ENCODE measurements at places on chromosomes 1 and 21. TPM values are rescaled to one million over a fixed set of nuclear protein-coding genes. Genes with fewer than 3 reads are reported as not detected.

DENND1B gene
- polyA plus RNA-seq = 13.2 TPM

SMPDL3B gene
- polyA plus RNA-seq = 12.8 TPM

BRDT gene
- polyA plus RNA-seq = not detected

SPAG17 gene
- 15.2 TPM for polyA plus RNA-seq

OLFM3 gene
- polyA plus RNA-seq = 24.7 TPM

CLEC20A gene
- polyA plus RNA-seq = 0.30 TPM

BMP8B gene
- 2.0 TPM for polyA plus RNA-seq

FCAMR gene
- 7.7 TPM for polyA plus RNA-seq

TENT5C gene
- 2.9 TPM for polyA plus RNA-seq

IL23R gene
- polyA plus RNA-seq = 0.10 TPM

TAS1R1 gene
- not detected for polyA plus RNA-seq

U2AF1 gene
- 71.1 TPM for polyA plus RNA-seq

OR2T11 gene
- polyA plus RNA-seq = not detected

ABCB10 gene
- 21.9 TPM for polyA plus RNA-seq

UBIAD1 gene
- polyA plus RNA-seq = 16.4 TPM

NOL9 gene
- 28.3 TPM for polyA plus RNA-seq

DPT gene
- polyA plus RNA-seq = not detected

SH2D2A gene
- 0.52 TPM for polyA plus RNA-seq

- no peak for DNase-seq
These were observed 540 bp downstream of the ARHGEF2 start for GRCh38 chr1:155977690-155978324.

GRCh38 chr1:225544263-225544662 lies 108.7 kb downstream of the ENAH start:
- DNase-seq = no peak

DNA sequence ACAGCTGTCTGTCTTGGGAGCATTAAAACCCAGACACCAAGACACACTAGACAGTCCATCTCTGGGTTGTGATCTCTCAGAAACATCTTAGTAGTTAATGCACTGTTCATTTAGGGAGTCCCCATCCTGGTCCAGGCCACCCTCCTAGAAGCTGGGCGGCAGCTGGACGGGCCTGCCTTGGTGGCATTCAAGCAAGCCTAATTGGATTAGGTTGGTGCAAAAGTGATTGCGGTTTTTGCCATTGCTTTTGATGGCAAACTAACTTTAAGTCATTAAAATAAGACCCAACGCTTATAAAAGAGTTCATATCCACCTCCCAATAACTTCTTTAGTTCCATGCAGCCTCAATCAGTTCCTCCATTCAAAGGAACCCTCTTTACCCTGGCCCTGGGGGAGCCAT lies 21.7 kb downstream of the ATP5PO start:
- no peak for DNase-seq

DNA sequence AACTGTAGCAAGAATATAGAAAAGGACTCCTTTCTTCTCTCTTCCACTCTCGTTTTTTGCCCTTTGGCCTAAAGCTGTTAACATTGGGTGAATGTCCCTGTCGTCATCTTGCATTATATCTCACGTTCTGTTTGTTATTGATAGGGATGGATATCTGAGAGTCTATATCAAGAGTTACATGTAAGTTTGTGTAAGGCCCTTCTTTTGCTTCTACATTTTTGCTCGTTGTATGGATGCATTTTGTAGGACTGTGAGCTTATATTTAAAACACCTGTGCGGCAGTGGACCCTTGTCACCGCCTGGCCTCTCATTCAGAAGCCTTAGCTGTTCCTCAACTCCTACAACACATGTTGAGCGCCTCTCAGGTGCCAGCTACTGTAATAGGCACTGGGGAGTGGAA lies 211.9 kb downstream of the DISC1 start:
- DNase-seq = no peak

DNA sequence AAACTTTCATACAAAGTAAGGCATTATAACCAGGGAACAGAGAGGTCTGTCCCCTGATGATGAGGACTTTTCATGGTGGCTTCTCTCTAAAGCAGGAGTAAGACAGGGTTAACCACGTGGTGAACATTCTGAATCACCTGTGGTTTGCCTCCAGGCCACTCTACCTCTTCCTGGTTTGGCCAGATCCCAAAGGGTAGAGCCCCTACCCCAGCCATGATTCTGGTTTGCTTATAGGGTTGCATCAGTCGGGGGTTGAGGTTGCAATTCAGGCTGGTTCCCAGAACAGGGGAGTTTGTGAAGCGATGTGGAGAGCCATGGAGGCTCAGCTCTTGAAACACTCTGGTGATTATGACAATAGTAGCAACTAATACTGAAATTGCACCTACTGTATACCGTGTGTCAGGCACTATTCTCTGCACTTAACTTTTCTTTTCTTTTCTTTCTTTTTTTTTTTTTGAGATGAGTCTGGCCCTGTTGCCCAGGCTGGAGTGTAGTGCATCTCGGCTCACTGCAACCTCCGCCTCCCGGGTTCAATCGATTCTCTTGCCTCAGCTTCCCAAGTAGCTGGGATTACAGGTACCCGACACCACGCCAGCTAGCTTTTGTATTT lies 8.3 kb downstream of the CNR2 start:
- no peak for DNase-seq

DNA sequence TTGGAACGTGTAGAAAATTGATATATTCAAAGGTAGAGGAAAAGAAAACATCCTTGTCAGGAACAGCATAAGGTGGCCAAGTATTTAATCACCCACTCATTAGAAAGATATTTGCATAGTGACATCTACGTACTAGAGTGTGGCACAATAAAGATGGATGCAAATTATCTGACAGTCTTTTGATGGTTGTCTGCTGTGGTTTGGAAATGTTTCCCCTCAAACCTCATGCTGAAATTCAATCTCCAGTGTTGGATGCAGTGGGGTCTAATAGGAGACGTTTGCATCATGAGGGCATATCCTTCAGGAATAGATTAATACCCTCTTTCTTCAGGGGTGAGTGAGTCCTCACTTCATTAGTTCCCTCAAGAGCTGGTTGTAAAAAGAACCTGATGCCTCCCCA lies 34.1 kb upstream of the RUNX1 start:
- no peak for DNase-seq

- DNase-seq = peak; percentile 88
These were observed 42.2 kb upstream of the WNT4 start for GRCh38 chr1:22184892-22185612.

DNA sequence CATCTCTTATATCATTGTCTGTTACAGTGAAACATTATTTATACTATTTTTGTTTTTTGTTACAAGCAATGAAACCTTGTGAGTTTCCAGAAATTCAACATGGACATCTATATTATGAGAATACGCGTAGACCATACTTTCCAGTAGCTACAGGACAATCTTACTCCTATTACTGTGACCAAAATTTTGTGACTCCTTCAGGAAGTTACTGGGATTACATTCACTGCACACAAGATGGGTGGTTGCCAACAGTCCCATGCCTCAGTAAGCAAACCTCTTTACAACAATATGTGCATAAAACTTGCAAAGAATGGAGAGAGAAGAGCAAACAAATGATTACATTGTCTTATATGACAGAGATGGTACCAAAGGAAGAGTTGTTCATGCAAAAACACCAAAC lies 22.4 kb downstream of the CFHR4 start:
- no peak for DNase-seq

DNA sequence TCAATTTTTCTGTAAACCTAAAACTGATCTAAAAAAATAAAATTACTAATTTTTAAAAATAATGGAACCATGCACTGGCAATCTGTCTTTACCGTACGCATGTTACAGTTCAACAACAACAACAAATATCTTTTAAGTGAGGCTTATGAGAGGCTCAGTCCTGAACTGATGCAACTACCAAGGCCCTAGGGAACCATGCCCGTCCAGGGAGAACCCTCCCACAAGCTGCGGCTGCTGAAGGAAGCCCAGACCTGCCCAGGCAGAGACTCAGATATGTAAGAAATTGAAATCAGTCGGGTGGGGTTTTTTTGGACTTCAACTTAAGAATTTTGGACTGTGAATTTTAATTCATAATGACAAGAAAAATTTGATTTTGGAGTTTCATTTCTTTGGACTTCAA lies 91.1 kb downstream of the NPHP4 start:
- DNase-seq = no peak

DNA sequence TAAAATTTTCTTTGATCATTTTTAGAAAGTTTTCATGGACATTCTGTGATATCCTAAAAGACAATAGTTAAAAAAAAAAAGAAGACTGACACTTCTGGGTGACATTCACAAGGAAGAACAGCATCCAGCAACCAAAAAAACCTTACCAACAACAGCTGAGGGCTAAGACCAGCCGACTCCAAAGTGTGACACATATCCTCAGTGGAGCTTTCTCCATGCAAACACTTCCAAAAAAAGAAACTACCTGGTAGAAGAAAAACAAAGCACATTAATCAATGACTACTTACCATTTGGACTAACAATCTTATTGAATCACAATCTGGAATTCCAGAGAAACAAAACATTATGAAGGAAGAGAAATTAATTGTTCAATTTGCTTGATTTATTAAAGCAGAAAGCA lies 88.2 kb downstream of the IARS2 start:
- no peak for DNase-seq

- DNase-seq = no peak
These were observed 70.9 kb upstream of the FAM78B start for GRCh38 chr1:166237675-166238074.

GRCh38 chr1:46284058-46284457 lies 19.4 kb downstream of the LRRC41 start:
- DNase-seq = no peak

- DNase-seq = peak; percentile 70
These were observed 49.1 kb upstream of the CR2 start for GRCh38 chr1:207404849-207405525.

DNA sequence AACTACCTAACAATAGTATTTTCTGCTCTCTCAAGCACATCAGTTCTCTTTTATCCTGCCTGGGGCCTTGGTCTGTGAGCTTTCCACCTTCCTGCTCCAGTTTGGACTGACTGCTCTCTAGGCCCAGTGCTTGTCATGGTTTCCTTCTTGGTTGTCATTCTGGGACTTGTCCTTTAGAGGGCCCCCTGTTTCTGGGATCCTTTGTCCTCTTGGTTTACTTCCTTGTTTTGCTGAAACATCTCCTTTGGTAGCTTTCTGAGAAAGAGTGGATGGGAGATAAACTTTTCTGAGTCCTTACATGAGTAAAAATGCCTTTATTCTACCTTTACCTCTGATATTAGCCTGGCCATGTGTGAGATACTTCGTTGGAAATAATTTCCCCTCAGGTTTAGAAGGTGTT lies 4.7 kb downstream of the SLC1A7 start:
- DNase-seq = no peak

- no peak for DNase-seq
These were observed 630 bp downstream of the MTF2 start for GRCh38 chr1:93079685-93080141.

GRCh38 chr1:111448482-111448917 lies 556 bp downstream of the WDR77 start:
- peak; percentile 7 for DNase-seq

DNA sequence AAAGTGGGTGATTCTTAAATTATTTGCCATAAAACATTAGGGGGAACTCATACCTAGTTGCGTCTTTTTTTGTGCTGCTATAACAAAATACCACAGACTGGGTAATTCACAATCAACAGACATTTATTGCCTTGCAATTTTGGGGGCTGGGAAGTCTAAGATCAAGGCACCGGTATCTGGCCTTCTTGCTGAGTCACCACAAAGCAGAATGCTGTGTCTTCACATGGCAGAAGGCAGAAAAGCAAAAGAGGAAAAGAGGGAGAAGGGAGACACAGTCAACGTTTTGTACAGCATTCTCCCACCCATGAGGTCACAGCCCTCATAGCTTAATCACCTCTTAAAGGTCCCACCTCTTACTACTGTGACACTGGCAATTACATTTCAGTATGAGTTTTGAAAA lies 291.0 kb downstream of the CHRM3 start:
- no peak for DNase-seq

DNA sequence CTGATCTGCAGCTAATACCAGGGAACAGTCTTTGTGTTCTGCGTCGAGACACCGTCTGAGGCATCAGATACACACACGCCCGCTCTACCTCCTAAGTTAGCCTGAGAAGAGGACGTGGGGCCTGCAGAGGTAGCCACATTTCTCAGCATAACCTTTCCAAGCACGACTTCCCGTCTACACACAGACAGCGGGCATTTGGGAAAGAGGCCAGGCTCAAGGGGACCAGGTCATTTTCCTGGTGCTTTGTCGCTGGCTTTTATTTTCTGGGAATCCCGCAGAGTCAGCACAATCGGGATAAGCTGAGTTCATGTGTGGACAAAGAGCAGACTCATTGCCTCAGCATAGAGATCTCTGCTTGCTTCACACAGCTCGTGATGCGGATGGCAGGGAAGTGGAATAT lies 72.5 kb upstream of the SMYD2 start:
- no peak for DNase-seq

- no peak for DNase-seq
These were observed 167.8 kb downstream of the DHRS3 start for GRCh38 chr1:12450090-12450755.

GRCh38 chr1:246784621-246785493 lies 60.6 kb downstream of the SCCPDH start:
- DNase-seq = no peak

GRCh38 chr1:32754317-32755097 lies 51.9 kb upstream of the SYNC start:
- peak; percentile 77 for DNase-seq

- DNase-seq = no peak
These were observed 126.2 kb downstream of the GIPC2 start for GRCh38 chr1:78171736-78172590.

DNA sequence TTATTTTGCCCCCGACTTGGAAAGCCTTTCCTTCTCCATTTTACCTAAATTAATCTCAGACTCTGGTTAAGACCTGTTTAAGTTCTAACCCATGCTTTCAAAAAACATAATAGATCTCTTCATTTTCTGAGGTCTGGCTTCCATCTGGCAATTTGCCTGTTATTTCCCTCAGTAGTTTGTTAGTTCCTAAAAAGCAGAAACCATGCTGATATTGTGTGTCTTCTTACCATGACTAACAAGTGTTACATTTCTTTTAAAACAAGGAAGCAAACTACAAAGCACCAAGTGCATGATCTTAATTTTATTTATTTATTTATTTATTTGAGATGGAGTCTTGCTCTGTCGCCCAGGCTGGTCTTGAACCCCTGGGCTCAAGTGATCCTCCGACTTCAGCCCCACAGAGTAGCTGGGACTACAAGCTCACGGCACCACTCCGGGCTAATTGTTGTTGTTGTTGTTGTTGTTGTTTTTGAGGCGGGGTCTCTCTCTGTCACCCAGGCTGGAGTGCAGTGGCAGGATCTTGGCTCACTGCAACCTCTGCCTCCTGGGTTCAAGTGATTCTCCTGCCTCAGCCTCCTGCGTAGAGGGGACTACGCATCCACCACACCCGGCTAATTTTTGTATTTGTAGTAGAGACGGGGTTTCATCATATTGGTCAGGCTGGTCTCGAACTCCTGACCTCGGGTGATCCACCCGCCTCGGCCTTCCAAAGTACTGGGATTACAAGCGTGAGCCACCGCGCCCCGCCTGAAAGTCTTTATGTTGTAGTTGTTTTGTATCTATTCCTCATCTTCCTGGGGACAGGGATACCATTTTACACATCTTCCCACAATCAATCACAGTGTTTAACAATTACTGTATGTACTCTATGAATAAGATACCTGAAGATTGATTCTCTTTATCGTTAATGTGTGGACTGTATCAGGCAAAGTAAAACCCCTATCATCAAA lies 1.3 kb upstream of the PATJ start:
- DNase-seq = no peak
